Aorta (tissue), 5 donors: ENCODE measurements at places on chromosomes 1 and 21. TPM values are rescaled to one million over a fixed set of nuclear protein-coding genes. Genes with fewer than 3 reads are reported as not detected.

TCEA3 gene
- 51.3 TPM for total RNA-seq

MROH9 gene
- total RNA-seq = 0.39 TPM

FAM110D gene
- total RNA-seq = 15.7 TPM

KIF26B gene
- 0.58 TPM for total RNA-seq

IFI44L gene
- total RNA-seq = 22.6 TPM

PPIAL4G gene
- 0.13 TPM for total RNA-seq

CHRM3 gene
- 4.0 TPM for total RNA-seq

GRCh38 chr21:38441153-38441552 lies 57.1 kb downstream of the ERG start:
- H3K27ac ChIP-seq = no peak overlapping the region
- H3K27me3 ChIP-seq = no peaks in the 10 kb centered on the region
- H3K4me1 ChIP-seq = peaks cover 2% of the 10 kb centered on the region
- H3K36me3 ChIP-seq = peaks cover 1% of the 10 kb centered on the region
- DNase-seq = no peak
- H3K4me3 ChIP-seq = no peak overlapping the region

DNA sequence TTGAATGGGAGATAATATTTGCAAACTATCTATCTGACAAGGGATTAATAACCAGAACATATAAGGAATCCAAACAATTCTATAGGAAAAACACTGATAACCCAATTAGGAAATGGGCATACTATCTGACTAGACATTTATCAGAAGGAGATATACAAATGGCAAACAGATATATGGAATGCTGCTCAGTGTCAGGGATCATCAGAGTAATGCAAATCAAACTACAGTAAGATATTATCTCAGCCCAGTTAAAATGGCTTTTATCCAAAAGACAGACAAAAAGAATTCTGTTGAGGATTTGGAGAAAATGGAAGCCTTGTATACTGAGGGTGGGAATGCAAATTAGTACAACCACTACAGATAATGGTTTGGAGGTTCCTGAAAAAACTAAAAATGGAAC lies 758.0 kb upstream of the B3GALT2 start:
- no peak for DNase-seq
- no peaks in the 10 kb centered on the region for H3K4me1 ChIP-seq
- no peak overlapping the region for H3K4me3 ChIP-seq
- H3K27ac ChIP-seq = no peak overlapping the region

GRCh38 chr1:168137515-168137821 lies 738 bp upstream of the GPR161 start:
- H3K27me3 ChIP-seq = no peaks in the 10 kb centered on the region
- no peak for DNase-seq
- H3K27ac ChIP-seq = peak overlapping the region; percentile 20
- no peaks in the 10 kb centered on the region for H3K36me3 ChIP-seq
- no peaks in the 10 kb centered on the region for H3K4me1 ChIP-seq

GRCh38 chr1:221816899-221817298 lies 75.0 kb upstream of the DUSP10 start:
- no peak overlapping the region for H3K4me3 ChIP-seq
- H3K4me1 ChIP-seq = no peaks in the 10 kb centered on the region
- H3K27ac ChIP-seq = no peak overlapping the region
- DNase-seq = no peak
- H3K27me3 ChIP-seq = no peaks in the 10 kb centered on the region
- no peaks in the 10 kb centered on the region for H3K36me3 ChIP-seq

GRCh38 chr1:147612366-147612765 lies 58.0 kb downstream of the ACP6 start:
- no peaks in the 10 kb centered on the region for H3K27me3 ChIP-seq
- H3K4me3 ChIP-seq = no peak overlapping the region
- no peaks in the 10 kb centered on the region for H3K4me1 ChIP-seq
- H3K36me3 ChIP-seq = no peaks in the 10 kb centered on the region
- H3K27ac ChIP-seq = no peak overlapping the region
- no peak for DNase-seq

DNA sequence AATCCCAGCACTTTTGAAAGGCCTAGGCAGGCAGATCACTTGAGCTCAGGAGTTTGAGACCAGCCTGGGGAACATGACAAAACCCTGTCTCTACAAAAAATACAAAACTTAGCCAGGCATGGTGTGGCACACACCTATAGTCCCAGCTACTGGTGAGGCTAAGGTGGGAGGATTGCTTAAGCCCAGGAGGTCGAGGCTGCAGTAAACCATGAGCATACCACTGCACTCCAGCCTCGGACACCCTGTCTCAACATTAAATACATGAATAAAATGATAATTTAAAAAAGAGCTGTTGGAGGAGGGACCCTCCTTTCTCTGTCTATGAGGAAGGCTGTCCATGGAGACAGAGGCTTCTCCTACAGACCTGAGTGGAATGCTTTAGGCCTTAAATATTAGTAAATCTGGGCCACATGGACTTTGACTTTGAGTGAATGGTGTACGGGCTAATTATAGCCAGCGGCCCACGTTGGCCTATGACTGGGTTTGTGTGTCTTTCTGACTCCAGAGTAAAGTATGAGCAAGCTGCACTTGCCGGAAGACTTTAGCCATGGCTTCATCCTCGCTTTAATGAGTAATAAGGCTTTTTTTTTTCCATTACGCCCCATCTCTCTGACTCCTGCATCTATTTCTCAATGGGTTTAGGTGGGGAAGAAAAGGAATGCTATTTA lies 21.3 kb downstream of the RAB3B start:
- no peak for DNase-seq
- H3K27me3 ChIP-seq = no peaks in the 10 kb centered on the region
- H3K4me1 ChIP-seq = no peaks in the 10 kb centered on the region
- no peak overlapping the region for H3K4me3 ChIP-seq
- H3K36me3 ChIP-seq = no peaks in the 10 kb centered on the region

DNA sequence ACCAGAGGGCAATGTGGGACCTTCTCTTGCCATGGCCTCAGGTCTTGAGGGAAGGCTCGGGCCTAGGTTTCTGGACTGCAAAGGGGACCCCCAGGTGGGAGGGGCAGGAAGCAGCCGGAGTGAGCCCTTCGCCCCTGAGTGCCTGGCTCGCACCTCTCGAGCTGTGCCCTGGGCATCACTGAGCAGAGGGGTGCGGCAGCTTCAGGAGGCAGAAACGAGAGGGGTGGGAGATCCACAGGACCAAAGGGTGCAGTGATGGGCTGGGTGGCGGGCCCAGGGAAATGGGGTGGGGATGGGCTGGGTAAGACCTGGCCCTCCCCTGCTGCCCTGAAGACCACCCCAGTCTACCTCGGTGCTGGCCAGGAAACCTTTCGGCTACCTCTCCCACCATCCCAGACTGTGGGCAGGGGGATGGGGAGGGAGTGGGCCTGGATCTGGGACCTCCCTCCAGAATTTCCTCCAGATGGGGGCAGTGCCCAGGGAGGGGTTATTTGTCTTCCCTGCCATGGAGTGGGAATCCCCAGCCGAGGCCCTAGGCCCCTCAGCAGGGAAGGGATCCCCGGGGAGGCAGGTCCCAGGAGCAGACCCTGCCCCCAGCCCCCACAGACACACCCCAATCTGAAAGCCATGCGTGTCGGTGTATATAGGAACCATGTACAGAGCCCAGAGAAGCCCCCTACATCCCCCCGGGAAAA lies 21.3 kb downstream of the A3GALT2 start:
- H3K36me3 ChIP-seq = no peaks in the 10 kb centered on the region
- DNase-seq = peak; percentile 70
- H3K27ac ChIP-seq = no peak overlapping the region
- H3K27me3 ChIP-seq = no peaks in the 10 kb centered on the region
- H3K4me3 ChIP-seq = no peak overlapping the region
